ENCODE measurements at places on chromosomes 5 and 9.

- no peaks in the 10 kb centered on the region for H3K27me3 ChIP-seq
- H3K36me3 ChIP-seq: no peaks in the 10 kb centered on the region
- no peak overlapping the region for H3K27ac ChIP-seq
- H3K4me1 ChIP-seq: no peaks in the 10 kb centered on the region
- no peak for DNase-seq
Measured at GRCh38 chr9:101787891-101788290, 49.4 kb upstream of the GRIN3A start.

- H3K4me3 ChIP-seq: no peak overlapping the region
- peak; percentile 93 for DNase-seq
- no peaks in the 10 kb centered on the region for H3K27me3 ChIP-seq
Measured at GRCh38 chr5:117623042-117623805, 1048.6 kb upstream of the SEMA6A start.

- DNase-seq: no peak
- no peaks in the 10 kb centered on the region for H3K36me3 ChIP-seq
Measured at GRCh38 chr5:3373391-3373790, 222.2 kb upstream of the IRX1 start.

- no peaks in the 10 kb centered on the region for H3K36me3 ChIP-seq
- DNase-seq: no peak
- H3K4me1 ChIP-seq: no peaks in the 10 kb centered on the region
- H3K27ac ChIP-seq: no peak overlapping the region
Measured at GRCh38 chr9:77562019-77562748, 85.9 kb downstream of the GNA14 start.

- no peaks in the 10 kb centered on the region for H3K27me3 ChIP-seq
- peak within 1 kb of the TSS; percentile 50 for H3K27ac ChIP-seq
- DNase-seq: peak; percentile 81
- H3K36me3 ChIP-seq: peaks cover 4% of the 10 kb centered on the region
- peaks cover 18% of the 10 kb centered on the region for H3K4me1 ChIP-seq
Measured at GRCh38 chr5:41924872-41925554, at the start of gene FBXO4. Gene FBXO4 (plus strand): TSS chr5:41925281. CDS start chr5:41925310, 29 bp downstream.

Data from MM.1S (cell line).